ENCODE measurements at places on chromosomes 6 and 20. TPM values are rescaled to one million over a fixed set of nuclear protein-coding genes. Genes with fewer than 3 reads are reported as not detected.

The UBE2C gene
- total RNA-seq, result 3.3 TPM

The GPR63 gene
- total RNA-seq, result under 0.01 TPM

The EYA2 gene
- total RNA-seq, result 0.11 TPM

The BPIFA1 gene
- not detected for total RNA-seq

The ULBP2 gene
- 2.1 TPM for total RNA-seq

The ANKEF1 gene
- 0.43 TPM for total RNA-seq

The EPB41L2 gene
- total RNA-seq, result 213 TPM

The NOX3 gene
- not detected for total RNA-seq

The C2 gene
- 0.17 TPM for total RNA-seq

The REPS1 gene
- total RNA-seq, result 22.3 TPM

The UBD gene
- 7.8 TPM for total RNA-seq

Data from dermis lymphatic vessel endothelial cell (primary cell).